Left ventricle myocardium superior (tissue), 1 donor: ENCODE measurements at places on chromosomes 6 and 20. TPM values are rescaled to one million over a fixed set of nuclear protein-coding genes. Genes with fewer than 3 reads are reported as not detected.

RIN2 gene
- total RNA-seq, result 64.0 TPM

CGA gene
- total RNA-seq, result 0.59 TPM

CCN5 gene
- total RNA-seq, result 19.5 TPM

PPP1R3G gene
- total RNA-seq, result 13.9 TPM

WFDC5 gene
- not detected for total RNA-seq

DNA sequence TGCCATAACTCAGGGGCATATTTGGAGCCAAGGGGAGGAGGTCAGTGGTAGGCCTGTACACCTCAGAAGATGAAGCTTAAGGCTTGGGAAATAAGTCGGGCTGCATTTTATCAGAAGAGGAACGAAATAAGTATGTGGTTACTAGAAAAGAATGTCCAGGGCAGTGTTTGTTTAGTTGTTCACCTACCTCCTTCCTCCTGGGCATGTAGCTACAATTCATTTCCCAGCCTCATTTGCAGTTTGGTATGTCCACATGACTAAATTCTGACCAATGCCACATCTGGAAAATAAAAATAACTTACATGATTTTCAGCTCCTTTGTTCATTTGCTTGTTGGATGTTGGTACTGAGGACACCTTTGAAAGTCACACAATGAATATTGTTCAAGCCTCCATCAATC lies 294.5 kb upstream of the RGS17 start:
- no peak for DNase-seq

GRCh38 chr6:84876723-84877514 lies 112.5 kb upstream of the TBX18 start:
- DNase-seq, result no peak

GRCh38 chr6:10759312-10759839 lies 11.8 kb downstream of the TMEM14B start:
- DNase-seq, result no peak

GRCh38 chr6:149934249-149935156 lies 7.3 kb upstream of the ULBP2 start:
- DNase-seq, result peak; percentile 46
